ENCODE measurements at places on chromosomes 3 and 15.
A peak's percentile ranks its signal among the peaks of the same experiment; 100 is the strongest.

GRCh38 chr3:23404246-23404645, 201.1 kb downstream of the UBE2E2 start:
- DNase-seq = no peak

- DNase-seq = no peak
Observed at GRCh38 chr3:105322570-105323273, 44.0 kb upstream of the ALCAM start.

- DNase-seq = peak; percentile 58
Observed at GRCh38 chr3:184525337-184526087, 36.1 kb upstream of the EPHB3 start.

- no peak for DNase-seq
Observed at GRCh38 chr3:130459944-130460343, 57.0 kb upstream of the COL6A6 start.

- DNase-seq = peak; percentile 80
Observed at GRCh38 chr3:61562042-61562720, 810 bp downstream of the PTPRG start.

GRCh38 chr3:153783106-153783505, 338.1 kb upstream of the ARHGEF26 start:
- peak; percentile 77 for DNase-seq

GRCh38 chr15:43911235-43911781, 84.5 kb downstream of the WDR76 start:
- peak; percentile 17 for DNase-seq
